ENCODE measurements at places on chromosomes 12 and 14.

- DNase-seq = no peak
Measured at GRCh38 chr14:87492561-87492960, 500.4 kb downstream of the GALC start.

GRCh38 chr14:101442451-101442850 lies 118.8 kb upstream of the DIO3 start:
- DNase-seq = peak; percentile 48

DNA sequence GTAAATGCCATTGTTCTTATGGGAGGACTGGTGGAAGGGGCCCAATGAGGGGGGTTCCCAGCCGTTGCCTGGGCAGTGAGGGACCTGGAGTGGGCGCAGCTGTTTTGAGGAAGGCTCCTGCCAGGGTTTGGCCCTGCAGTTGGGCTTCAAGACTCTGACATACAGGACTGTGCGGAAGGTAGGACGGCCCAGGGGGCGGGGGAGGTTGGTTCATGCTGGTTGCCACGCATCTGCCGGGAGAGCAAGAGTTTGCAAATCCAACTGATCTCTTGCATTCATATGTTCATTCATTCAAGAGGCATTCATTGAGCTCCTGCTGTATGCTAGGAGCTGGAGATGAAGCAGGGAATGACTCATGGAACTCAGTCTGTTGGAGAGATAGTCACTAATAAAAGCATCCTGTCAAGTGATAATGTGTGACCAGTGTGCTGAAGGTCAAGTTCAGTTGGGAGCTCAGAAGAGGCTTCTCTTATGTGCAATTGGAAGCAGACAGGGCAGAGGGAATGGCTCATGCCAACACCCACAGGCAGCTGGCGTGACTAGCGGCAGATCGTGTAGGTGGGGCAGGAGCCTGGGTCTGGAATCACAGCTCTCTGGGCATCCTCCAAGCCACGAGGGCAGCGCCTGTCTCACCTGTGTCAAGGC lies 7.8 kb downstream of the SH2B3 start:
- DNase-seq = no peak

DNA sequence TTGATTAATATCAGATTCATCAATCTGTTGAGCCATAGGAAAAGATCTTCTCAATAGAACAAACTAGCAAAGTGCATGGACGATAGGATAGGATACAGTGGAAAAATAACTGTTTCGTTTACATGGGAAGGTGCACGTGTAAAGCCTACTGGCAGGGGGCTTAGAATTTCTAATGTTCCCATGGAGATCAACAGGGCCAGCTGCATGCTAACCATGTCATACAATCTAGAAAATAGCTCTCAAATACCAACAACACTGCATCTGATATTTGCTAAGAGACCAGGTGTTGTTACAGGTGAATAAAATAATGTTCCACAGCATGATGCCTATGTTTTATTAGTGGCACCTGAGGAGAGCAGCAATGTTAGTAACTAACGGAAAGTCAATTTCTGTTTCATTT lies 72.5 kb downstream of the ACSS3 start:
- no peak for DNase-seq

DNA sequence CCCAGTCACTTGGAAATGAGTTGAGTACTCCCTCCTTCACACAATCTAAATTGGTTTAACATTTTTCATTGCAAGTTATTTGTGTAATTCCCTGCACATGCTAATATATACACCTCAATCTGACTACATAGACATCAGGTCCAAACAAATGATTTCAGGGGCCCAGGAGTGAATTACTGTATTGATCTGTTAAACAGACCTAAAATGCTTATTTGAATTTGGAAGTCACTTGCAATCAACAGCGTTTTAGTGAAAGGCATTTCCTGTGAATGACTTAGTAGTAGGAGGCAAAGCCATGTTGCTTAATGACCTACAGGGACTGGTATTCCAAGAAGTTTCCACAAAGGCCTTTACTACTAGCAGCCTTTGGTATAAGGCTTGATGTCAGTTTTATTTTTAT lies 22.6 kb upstream of the SLC15A5 start:
- no peak for DNase-seq

DNA sequence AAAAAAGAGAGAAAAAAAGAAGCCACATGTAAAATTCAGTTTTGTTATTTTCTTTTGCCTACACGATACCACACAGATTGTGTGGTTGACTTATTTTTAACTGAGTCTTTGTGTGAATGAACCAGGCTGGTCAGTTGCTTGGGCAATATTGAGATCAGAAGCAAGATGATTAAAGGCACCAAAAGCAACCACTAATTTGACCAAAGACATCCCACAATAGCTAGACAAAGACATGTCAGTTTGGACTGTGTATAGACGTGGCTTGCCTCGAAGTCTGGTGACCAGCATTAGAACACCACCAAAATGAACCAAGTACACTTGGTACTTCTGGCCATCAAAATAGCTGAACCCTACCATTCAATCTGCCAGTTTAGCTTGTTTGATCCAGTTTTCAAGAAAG lies 340.6 kb upstream of the TBX3 start:
- DNase-seq = no peak

DNA sequence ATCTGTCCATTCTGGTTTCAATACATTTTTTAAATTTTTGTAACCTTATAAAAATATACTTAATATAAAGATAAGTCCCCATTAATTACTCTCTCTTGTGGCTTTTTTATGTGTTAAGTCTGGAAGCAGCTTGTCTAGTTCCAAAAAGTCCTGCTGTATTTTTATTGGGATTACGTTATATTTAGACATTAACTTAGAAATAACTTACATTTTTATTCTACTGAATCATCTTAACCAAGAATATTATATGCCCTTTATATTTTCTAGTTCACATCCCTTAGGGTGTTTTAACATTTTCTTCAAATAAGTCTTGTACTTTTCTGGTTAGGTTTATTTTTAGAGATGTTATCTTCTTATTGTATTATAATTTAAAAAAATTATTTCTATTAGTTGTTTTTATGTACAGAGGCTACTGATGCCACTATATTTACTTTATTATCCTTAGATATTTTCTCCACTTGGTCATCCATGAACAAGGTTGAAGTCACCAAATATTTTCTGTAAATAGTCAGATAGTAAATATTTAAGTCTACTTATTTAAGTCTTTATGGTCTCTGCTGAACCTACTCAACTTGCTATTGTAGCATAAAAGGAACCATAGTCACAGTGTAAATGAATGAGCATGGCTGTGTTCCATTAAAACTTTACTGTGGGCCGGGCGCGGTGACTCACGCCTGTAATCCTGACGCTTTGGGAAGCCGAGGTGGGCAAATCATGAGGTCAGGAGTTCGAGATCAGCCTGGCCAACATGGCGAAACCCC lies 132.4 kb upstream of the NEDD1 start:
- no peak for DNase-seq

GRCh38 chr12:88219861-88220260 lies 77.8 kb downstream of the TMTC3 start:
- no peak for DNase-seq

DNA sequence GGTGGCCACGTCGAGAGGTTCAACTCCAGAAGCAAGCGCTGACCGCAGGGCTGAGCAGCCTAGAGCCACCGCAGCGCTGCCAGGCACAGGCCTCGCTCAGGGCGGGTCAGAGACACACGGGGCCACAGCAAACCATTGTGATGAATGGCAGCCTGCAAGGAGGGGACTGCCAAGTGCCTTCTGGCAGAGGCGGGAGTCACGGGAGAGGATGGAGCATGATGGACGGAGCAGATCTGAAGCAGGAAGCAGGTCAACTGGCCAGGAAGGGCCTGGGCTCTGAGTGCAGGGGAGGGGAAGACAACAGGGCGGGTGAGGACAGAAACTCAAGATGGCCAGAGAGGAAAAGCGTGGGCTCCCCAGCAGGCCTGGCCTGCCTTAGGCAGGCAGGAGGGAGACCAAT lies 49.8 kb downstream of the CDC42BPB start:
- DNase-seq = no peak

DNA sequence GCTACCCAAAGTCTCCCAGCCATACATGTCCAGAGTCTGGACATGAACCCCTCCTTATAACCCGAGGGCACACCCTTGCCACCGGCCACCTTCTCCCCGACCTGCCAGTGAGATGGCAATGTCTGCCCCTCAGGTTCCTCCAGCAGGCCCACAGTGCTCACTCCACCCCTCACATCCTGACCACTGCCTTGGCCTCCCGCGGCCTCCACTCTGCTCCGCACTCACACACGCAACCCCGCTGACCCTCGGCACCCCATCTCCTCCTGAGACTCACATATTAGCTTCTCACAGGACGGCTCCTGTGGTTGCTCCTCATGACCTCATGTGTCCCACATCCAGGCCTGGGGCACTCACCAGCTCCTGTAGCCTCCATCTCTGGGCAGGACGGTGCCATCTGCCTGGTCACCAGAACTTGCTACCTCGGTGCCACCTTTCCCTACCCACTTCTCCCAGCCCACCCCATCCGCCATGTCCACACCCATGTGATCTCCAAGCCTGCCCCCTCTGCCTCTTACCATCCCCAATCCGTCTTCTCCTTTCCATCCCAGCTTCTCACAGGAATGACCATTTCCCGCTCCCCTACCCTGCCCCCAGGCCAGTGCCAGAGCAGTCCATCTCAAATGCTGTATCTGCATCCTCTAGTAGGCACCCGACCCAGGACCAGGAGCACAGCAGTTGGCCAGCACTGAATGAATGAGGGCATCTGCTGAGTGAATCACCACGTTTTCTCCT lies 198.6 kb upstream of the DIO3 start:
- DNase-seq = no peak

GRCh38 chr12:96489392-96490056 lies at the start of gene CFAP54:
Gene CFAP54, plus strand, starts transcription at chr12:96489577. Its CDS starts 33 bp downstream, at chr12:96489610.
- peak; percentile 97 for DNase-seq

DNA sequence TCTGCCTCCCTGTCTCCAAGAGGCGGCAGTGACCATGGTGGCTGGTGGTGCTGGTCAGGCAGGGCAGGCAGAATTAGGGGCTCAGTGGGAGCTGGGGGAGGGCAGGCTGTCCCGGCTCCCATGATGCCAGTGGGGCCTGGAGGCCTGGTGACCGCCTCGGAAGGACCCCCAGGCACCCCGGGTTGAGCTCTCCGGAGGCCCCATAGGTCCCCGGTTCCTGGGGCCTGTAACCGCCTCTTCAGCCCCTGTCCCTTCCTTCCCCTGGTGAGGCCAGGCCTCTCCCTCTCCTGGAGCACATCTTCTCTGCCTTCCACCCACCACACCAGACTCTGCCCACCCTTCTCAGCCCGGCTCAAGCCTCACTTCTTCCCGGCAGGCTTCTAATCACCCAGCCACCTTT lies 117.7 kb upstream of the GSC start:
- DNase-seq = no peak

DNA sequence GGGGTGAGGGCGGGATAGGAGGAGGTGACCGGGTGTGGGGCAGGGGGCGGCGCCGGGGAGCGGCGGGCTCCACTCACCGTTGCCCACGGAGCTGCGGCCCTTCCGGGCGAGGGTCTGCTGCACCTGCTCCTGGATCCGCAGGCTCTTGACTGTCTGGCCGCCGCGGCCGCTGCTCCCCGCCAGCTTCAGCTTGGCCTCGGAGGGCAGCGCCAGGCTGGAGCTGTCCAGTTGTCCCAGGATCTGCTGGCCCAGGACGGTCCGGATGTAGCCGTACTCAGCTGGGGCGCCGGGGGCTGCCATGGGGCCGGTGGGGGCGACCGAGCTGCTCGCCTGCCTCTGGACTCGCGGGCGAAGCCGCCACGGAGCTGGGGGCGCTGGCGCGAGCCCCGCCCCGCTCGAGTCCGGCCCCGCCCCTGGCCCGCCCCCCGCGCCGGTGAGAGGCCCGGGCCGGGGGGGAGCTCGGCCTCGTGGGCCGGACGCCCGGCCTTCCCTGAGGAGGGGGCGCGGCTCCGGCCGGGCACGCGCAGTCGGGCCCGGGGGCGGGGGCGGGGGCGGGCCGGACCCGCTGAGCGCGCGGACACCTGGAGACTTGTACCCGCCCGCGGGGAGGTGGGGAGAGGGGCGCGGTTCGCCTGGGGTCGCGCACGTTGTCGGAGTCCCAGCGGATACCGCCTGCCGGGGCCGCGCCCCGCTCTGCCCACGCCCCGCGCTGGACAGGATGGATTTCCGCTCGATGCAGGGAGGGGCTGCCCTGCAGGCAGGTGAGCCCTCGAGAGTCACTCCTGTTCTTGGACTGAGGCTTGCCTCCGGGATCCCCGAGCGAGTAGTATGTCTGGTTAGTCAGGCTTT lies at the start of gene PKP2:
PKP2 (minus strand) TSS at position 346 of the 849 bp plus-strand sequence; CDS start at position 300, 46 bp downstream.
- DNase-seq = peak; percentile 28

- DNase-seq = peak; percentile 58
Measured at GRCh38 chr12:1591034-1591433, 3.3 kb downstream of the FBXL14 start.

DNA sequence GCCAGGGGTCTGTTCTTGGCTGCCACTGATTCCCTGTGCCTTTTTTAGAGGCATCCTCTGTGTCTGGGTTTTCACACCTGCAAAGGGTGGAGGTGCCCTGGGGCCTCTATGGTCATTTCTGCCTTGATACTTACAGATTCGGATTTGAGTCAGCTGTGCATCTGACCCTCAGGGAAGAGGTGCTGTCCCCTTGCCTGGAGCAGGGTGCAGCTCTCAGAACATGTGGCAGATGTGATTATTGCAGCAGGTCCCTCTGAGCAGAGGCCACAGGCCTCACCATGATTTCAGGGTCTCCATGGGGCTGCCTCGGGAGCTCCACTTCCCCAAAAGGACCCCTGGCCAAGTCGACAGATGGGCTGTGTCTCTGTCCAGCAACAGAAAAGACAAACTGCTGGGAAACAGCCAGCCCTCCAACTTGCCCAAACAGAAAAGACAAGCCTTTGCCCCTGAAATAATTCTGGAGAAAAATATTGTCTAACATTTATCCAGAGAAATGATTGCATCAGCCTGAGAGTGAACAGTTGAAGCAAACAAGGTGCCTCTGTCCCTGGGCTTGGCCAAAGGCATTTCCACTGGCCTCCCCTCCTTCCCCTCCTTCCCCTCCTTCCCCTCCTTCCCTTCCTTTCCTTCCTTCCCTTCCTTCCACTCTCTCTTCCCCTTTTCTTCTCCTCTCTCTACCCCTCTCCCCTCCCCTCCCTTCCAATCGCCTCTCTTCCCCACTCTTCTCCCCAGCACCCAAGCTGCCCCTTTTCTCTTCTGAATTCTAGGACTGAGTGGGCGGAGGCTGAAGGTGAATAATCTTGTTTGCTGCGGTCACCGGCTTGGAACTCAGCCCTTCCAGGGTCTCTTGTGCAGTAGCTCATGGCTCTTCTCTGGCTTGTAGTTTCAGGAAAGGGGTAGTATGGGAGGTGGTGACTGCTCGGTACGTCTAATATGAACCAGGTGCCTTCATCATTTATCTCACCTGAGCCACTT lies 676 bp downstream of the SERPINA3 start:
- DNase-seq = no peak

GRCh38 chr14:23436327-23437132 lies 1.1 kb upstream of the MYH7 start:
- DNase-seq = no peak

DNA sequence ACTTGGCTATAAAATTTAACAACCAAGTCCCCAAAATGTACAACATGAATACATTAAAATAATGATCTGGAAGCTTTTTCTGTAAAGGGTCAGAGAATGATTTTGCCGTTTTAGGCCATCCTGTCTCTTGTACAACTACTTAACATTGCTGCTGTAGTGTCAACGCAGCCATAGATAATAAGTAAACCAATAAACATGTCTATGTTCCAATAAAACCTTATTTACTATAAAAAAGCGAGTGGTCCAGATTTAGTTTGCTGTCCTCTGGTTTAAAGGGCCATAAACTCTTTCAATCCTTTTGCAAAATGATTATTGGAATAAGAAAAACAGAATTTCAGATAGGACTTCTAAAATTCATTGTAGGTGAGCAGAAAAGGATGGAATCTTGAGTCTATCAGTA lies 29.2 kb downstream of the SBNO1 start:
- no peak for DNase-seq

GRCh38 chr12:450438-450837 lies 9.3 kb upstream of the B4GALNT3 start:
- peak; percentile 80 for DNase-seq

All from hematopoietic multipotent progenitor cell treated with erythropoietin and hydrocortisone succinate and interleukin-3 and kit ligand, for 6 days (in vitro differentiated cells).